ENCODE measurements at places on chromosomes 2 and 18. TPM values are rescaled to one million over a fixed set of nuclear protein-coding genes. Genes with fewer than 3 reads are reported as not detected.

- H3K27me3 ChIP-seq = no peaks in the 10 kb centered on the region
- no peak overlapping the region for H3K27ac ChIP-seq
- H3K4me3 ChIP-seq = no peak overlapping the region
- no peaks in the 10 kb centered on the region for H3K36me3 ChIP-seq
Observed at GRCh38 chr2:140586379-140586778, 1544.4 kb downstream of the LRP1B start.

GRCh38 chr2:598058-598802 lies 79.0 kb downstream of the TMEM18 start:
- no peaks in the 10 kb centered on the region for H3K36me3 ChIP-seq
- H3K4me1 ChIP-seq = no peaks in the 10 kb centered on the region
- H3K4me3 ChIP-seq = no peak overlapping the region
- H3K27me3 ChIP-seq = no peaks in the 10 kb centered on the region
- no peak overlapping the region for H3K27ac ChIP-seq
- no peak for DNase-seq

DNA sequence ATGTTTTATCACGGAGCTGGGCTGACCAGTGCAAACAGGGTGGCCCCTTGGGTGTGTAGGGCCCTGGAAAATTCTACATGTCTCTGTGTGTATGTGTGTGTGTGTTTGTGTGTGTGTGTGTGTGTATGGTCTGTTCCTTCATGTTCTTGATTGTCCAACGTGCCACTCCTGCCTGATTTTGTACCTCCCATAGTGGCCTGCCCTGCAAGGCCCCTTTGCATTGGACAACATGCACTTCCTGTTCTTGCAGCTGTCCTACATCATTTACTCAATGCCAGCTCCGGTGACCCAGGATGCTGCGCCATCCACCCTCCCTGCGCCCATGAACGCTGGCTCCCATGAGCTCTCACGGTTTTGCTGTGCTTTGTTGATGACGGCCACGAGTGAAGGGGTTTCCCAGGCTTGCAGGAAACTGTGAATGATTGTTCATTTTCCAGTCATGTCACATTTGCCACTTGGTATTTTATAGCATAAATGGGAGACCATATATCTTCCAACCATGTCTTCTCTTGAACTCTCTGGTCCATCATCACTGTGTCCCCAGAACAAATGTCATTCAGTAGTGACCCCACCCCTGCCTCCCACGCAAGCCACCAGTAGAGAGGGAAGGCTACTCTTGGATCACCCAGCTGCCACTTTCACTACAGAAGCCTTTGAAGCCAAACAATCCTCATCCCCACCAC lies 69.7 kb upstream of the NCK2 start:
- no peaks in the 10 kb centered on the region for H3K27me3 ChIP-seq
- DNase-seq = no peak
- H3K36me3 ChIP-seq = no peaks in the 10 kb centered on the region
- H3K4me3 ChIP-seq = no peak overlapping the region
- no peak overlapping the region for H3K27ac ChIP-seq
- H3K4me1 ChIP-seq = no peaks in the 10 kb centered on the region

GRCh38 chr2:98390571-98391476 lies 44.6 kb downstream of the CNGA3 start:
- DNase-seq = no peak
- H3K27ac ChIP-seq = no peak overlapping the region
- no peaks in the 10 kb centered on the region for H3K27me3 ChIP-seq

Gene DSG1
- not detected for total RNA-seq

DNA sequence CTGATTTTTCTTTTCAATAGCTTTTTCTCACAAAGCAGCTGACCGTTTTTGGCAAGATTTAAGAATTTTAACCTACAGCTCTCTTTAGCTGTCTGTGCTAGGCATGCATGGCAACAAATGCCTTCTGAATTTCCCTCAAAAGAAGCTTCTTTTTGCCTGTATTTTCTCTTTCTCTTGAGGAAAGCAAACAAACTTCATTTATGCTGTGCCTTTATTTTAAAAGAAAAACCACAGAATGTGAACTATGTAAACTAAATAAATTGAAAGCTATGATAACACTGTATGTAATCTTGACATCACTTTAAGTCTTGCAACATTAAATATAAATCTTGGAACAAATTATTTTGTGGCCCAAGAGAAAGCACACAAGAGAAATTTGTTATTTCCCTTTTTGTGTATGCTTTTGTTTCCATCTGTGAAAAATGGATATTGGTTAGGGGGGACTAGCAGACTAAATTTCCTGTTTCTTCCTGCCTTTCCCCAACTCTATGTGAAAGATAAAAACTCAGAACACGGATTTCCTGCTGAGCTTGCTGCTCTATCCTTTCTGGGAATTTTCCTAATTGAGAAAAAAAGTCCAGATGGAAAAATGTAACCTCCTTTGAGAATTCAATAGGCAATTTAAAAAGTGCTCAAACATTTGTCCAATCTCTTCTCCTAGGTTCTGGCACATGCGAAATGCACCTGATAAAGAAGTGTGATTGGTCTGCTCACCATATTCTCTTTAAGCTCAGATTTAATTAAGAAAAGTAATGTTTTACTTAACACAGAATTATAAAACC lies 20.9 kb upstream of the TFPI start:
- no peak overlapping the region for H3K4me3 ChIP-seq
- DNase-seq = no peak
- no peaks in the 10 kb centered on the region for H3K4me1 ChIP-seq
- no peak overlapping the region for H3K27ac ChIP-seq

DNA sequence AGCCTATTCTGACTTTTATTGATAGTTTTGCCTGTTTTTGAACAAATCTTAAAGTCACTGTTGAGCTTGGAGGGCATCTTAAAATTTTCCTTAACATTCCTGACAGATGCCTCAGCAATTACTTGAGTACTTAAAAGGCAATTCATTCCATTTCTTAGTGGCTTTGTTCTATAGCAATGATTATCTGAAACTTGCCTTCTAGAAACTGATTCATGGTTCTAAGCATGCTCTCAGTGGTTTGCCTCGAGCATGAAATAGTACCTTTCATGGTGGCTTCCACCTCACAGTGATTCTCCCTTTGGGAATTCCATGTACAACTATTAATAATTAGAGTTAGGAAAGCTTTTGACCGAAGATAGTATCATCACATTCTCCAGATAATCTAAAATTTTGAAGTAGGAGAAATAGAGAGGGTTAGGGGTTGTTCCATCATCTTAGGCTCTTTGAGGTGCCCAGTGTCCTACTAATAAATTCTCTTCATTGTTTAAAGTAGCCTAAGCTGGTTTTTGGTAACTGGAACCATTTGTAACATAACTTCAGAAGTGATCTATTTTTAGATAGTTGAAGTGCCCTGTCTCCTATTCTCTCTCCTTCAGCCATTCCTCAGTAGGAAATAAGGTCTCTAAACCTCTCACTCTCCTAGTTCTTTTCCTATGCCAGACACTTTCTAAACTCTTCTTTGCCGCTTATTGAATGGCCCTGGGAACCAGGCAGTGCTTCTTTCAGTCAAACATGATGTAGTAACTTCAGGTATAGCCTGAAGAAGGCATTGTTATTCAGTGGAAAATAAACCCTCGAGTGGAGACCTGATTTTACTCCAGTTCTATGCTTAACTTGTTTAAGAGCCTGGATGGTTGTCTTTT lies 156.1 kb downstream of the HAUS1 start:
- no peaks in the 10 kb centered on the region for H3K4me1 ChIP-seq
- no peaks in the 10 kb centered on the region for H3K27me3 ChIP-seq
- no peak overlapping the region for H3K27ac ChIP-seq
- no peak for DNase-seq
- peaks cover 19% of the 10 kb centered on the region for H3K36me3 ChIP-seq
- no peak overlapping the region for H3K4me3 ChIP-seq

DNA sequence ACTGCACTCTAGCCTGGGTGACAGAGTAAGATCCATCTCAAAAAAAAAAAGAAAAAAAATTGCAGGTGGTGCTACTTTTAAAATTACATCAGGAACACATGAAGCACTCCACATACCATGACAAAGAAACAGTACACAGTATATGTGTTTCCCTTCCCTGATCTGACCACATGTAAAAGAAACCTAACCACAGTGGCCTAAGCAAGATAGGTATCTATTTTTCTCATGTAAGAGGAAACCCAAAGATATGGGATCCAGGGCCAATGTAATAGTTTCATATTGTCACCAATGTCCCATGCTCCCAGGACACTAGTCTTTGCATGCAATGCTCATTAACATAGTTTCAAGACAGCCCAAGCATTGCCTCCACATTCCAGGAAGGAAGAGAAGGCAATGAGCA lies 99.9 kb downstream of the DYM start:
- DNase-seq = no peak
- no peaks in the 10 kb centered on the region for H3K27me3 ChIP-seq
- no peaks in the 10 kb centered on the region for H3K36me3 ChIP-seq
- peaks cover 6% of the 10 kb centered on the region for H3K4me1 ChIP-seq

DNA sequence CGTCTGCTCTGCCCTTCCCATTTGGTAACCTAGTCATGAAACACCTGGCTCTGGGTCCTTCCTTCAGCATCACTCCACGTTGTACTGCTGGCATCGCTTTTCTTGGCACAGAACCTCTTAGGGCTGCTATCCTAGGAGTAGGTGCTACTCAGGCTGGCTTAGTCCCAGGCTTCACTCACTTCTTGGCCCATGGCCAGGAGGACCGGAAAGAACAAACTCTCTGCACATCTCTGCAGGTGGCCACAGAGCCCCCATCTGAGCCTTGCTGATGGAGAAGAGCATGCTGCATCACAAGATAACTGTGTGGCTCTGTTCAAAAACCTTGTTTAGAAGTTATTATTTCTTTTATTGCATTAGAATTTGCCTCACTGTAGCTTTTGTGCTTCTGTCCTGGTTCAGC lies 447.2 kb upstream of the TNP1 start:
- H3K27ac ChIP-seq = no peak overlapping the region
- no peaks in the 10 kb centered on the region for H3K27me3 ChIP-seq
- H3K36me3 ChIP-seq = no peaks in the 10 kb centered on the region
- no peak for DNase-seq
- no peaks in the 10 kb centered on the region for H3K4me1 ChIP-seq
- no peak overlapping the region for H3K4me3 ChIP-seq

Gene CFAP221
- total RNA-seq = not detected

- no peaks in the 10 kb centered on the region for H3K27me3 ChIP-seq
- no peaks in the 10 kb centered on the region for H3K36me3 ChIP-seq
- H3K27ac ChIP-seq = no peak overlapping the region
- no peak overlapping the region for H3K4me3 ChIP-seq
Observed at GRCh38 chr2:51031021-51031780, 731 bp downstream of the NRXN1 start.

DNA sequence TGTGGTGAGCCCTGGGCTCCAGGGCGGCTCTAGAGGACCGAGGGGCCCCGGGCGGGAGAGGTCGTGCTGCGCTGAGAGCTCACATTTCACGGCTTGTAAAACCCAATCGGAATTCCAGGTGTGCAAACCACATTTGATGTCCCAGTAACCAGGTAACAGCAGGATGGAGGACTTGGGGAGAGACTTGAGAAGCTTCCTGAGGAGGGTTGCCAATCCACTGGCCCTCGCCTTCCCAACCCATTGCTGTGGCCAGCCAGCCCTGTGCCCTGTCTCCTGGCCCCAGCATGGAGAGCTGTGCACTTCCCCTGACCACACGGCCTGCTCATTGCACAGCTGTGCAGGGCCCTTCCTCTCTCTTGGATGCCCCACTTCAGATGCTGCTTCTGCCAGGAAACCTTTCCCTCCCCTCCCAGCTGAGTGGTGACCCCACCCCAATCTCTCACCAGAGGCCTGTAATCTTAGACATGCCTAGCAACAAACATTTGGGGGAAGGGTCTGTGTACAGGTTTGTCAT lies 39.6 kb downstream of the ASB1 start:
- no peaks in the 10 kb centered on the region for H3K36me3 ChIP-seq
- no peaks in the 10 kb centered on the region for H3K27me3 ChIP-seq
- H3K27ac ChIP-seq = no peak overlapping the region
- no peak for DNase-seq

DNA sequence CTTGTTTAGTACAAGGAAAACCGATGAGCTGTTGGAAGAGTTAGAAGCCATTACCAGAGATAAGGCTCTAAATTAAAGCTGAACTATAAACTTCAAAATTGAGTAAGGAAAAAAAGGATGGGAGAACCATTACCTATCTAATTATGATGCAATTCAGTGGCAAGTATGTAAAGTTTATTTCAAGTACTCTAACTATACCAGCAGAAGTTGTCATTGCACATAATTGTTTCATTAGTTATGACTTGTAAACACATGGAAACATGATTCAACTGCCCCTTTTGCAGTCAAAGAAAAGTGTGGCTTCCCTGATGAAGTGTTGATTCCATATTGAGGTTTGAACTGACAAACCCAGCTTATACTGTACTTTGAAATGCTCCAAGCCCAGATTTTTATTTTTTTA lies 324.1 kb upstream of the KCNJ3 start:
- DNase-seq = no peak
- no peak overlapping the region for H3K27ac ChIP-seq
- H3K27me3 ChIP-seq = no peaks in the 10 kb centered on the region
- no peaks in the 10 kb centered on the region for H3K4me1 ChIP-seq
- H3K4me3 ChIP-seq = no peak overlapping the region

DNA sequence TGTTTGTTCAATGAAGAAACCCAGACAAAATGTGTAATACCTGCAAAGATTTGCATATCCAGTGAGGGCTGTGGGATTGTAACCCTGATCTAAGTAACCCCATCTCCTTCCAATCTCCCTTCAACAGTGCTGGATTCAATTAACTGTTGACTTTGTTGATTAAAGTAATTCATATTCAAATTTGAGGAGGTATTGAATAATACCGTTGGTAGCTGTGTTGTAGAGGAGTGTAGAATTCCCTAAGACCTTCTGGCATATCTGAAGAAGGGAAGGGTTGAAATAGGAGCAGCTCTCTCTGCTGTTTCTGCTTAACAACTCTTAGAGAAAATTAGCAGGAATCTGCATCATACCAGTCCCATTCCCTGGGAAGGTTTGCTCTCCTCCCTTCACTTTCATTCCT lies 28.2 kb downstream of the MAIP1 start:
- no peak for DNase-seq
- H3K27me3 ChIP-seq = no peaks in the 10 kb centered on the region
- H3K4me1 ChIP-seq = no peaks in the 10 kb centered on the region
- no peak overlapping the region for H3K27ac ChIP-seq
- H3K4me3 ChIP-seq = no peak overlapping the region

GRCh38 chr2:218569661-218570500 lies 1.2 kb downstream of the CNOT9 start:
- H3K36me3 ChIP-seq = peaks cover 7% of the 10 kb centered on the region
- no peak for DNase-seq
- H3K27me3 ChIP-seq = no peaks in the 10 kb centered on the region
- peaks cover 36% of the 10 kb centered on the region for H3K4me1 ChIP-seq
- H3K4me3 ChIP-seq = peak overlapping the region; percentile 93
- peak overlapping the region; percentile 97 for H3K27ac ChIP-seq

- H3K36me3 ChIP-seq = no peaks in the 10 kb centered on the region
- peak overlapping the region; percentile 83 for H3K27ac ChIP-seq
- DNase-seq = no peak
- H3K27me3 ChIP-seq = no peaks in the 10 kb centered on the region
- H3K4me3 ChIP-seq = peak overlapping the region; percentile 76
- H3K4me1 ChIP-seq = peaks cover 39% of the 10 kb centered on the region
Observed at GRCh38 chr2:238203973-238204683, 633 bp upstream of the ILKAP start.

Gene ACTG2
- total RNA-seq = not detected

GRCh38 chr2:236348279-236348678 lies 84.1 kb upstream of the ASB18 start:
- H3K27me3 ChIP-seq = no peaks in the 10 kb centered on the region
- no peaks in the 10 kb centered on the region for H3K4me1 ChIP-seq
- no peak for DNase-seq
- H3K27ac ChIP-seq = no peak overlapping the region

- H3K4me1 ChIP-seq = no peaks in the 10 kb centered on the region
- H3K4me3 ChIP-seq = no peak overlapping the region
- H3K27me3 ChIP-seq = no peaks in the 10 kb centered on the region
- H3K27ac ChIP-seq = no peak overlapping the region
Observed at GRCh38 chr2:239106314-239106908, 258.5 kb downstream of the TWIST2 start.

Data from CD8-positive, alpha-beta memory T cell (primary cell).